H54 (cell line): ENCODE measurements at places on chromosomes 12 and 14.

GRCh38 chr14:52934762-52935161 is 16.1 kb downstream of the FERMT2 start:
- no peak for DNase-seq

- DNase-seq: no peak
These were observed 233.6 kb downstream of the BCL11B start for GRCh38 chr14:99038431-99038820.

- DNase-seq: no peak
These were observed 357.5 kb downstream of the FSCB start for GRCh38 chr14:44149597-44149996.

GRCh38 chr14:81137316-81137715 is 83.4 kb downstream of the GTF2A1 start:
- DNase-seq: peak; percentile 43

DNA sequence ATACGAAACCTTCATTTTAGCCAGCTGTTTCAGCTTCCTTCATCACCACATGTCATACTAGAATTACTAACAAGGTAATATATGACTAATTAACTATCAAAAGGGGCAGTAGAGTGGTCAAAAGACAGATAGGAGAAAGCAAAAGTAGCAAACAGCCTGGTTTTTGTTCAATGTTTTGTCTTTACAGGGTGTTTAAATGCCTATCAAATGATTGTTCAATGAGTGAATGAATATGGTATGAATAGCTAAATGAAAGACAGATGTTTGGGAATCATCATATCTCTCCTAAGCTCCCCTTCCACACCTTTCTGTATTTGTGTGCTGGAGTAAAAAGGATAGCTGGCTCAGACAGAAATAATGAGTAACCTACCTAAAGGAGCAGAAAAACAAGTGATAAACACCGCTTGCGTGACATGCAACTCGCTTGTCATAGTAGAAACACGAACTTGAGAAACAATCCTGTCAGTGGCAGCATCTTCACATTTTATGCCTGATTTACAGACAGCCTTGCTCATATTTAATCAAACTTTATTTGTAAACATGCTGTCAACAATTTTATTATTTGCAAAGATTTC is 34.2 kb downstream of the ABCC9 start:
- DNase-seq: no peak

DNA sequence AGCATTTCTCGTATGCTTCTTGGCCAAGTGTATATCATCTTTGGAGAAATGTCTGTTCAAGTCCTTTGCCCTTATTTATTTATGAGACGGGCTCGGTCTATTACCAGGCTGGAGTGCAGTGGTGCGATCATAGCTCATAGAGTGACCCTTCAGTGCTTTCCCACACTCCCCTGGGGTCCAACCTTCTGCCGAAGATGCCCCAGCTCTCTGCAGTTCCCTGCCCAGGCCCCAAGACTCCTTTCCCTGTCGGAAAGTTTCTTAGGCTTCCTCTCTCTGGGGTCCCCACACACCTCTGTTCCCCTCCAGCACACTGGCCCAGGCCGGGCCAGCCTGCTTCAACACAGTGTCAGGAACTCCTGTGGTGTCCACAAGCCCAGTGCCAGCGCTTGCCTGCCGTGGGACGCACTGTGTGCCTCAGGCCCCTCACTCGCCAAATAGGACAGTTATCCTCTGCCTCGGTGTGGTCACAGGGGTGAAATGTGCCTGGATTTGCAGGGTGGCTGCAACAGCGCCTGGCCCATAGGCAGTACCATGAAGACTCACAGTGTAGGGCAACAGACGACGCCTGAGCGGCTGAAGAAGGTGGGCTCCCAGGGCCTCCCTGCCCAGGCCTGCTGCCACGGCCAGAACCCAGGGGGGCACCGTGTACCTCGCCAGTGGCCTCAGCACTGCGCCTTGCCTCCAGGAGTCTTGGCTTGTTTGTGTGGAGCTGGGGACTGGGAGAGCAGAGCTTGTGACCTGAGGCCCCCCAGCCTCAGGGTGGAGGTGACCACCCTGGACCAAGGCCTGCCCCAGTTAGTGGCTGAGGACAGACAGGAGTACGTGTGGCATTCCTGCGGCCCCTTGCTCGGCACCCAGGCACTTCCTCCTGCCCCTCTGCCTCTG is 4.9 kb upstream of the ASPG start:
- DNase-seq: no peak

GRCh38 chr14:61347826-61348443 is 26.6 kb downstream of the PRKCH start:
- DNase-seq: no peak

GRCh38 chr12:32476446-32476845 is 77.1 kb downstream of the FGD4 start:
- no peak for DNase-seq

DNA sequence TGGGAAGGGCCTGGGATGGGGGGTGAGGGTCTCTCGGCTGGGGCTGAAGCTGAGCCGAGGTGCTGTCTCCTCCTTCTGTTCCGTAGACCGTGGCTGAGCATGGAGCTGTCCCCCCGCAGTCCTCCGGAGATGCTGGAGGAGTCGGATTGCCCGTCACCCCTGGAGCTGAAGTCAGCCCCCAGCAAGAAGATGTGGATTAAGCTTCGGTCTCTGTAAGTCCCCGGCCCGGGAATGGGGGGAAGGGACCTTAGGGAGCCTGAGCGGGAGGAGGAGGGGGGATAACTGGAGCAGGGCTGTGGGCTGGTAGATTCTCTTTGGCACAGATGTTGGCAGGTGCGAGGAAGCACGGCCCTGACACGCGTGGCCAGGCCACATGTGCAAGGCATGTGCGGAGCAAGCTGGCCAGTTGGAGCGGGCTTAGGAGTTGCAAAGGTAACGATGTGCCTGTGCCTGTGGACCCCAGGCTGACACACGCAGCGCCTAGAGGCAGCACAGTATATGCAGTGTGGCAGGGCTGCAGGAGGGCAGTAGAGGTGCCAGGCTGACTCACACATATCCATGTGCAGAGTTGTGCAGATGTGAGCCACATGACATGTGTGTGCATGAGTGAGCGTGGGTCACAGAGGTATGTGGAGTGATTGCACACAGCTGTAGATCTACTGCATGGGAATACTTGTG is 512 bp downstream of the PDE1B start:
- no peak for DNase-seq

GRCh38 chr12:57745485-57745881 is 644 bp downstream of the TSPAN31 start:
- no peak for DNase-seq
